ENCODE measurements at places on chromosomes 6 and 20.
A peak's percentile ranks its signal among the peaks of the same experiment; 100 is the strongest.

DNA sequence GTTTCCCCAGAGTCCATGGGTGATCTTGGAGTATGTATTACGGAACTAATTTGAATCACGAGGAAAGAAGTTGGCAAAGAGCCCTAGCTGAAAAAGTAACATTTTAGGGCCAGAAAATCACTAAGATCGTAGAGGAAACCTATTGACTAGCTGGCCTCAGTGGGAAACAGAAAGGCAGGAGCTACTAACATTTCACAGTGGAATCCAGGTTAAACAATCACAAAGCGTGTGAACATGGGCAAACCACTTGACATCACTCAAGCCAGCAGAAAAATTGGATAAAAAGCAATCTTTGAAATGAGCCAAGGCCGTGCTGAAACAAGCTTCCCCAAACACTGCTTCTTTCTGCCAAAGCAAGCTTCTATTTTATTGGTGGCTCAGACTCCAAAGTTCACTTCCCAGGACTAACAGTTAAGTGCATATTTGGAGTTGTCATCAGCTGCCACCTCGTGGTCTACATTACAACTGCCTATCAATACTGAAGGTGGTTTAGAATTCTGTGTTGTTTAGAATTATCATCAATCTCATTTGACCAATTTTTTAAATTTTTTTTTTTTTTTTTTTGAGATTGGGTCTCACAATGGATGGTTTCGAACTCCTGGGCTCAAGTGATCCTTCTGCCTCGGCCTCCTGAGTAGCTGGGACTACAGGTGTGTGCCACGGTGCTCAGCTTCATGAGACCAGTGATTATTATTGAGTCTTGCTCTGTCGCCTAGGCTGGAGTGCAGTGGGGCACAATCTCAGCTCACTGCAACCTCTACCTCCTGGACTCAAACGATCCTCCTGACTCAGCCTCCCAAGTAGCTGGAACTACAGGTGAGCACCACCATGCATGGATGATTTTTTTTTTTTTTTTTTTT, 10.6 kb downstream of the RPS10 start:
- H3K36me3 ChIP-seq = peaks cover 50% of the 10 kb centered on the region
- DNase-seq = peak; percentile 39
- no peak overlapping the region for H3K4me3 ChIP-seq
- H3K27me3 ChIP-seq = no peaks in the 10 kb centered on the region
- no peaks in the 10 kb centered on the region for H3K4me1 ChIP-seq
- no peak overlapping the region for H3K27ac ChIP-seq

DNA sequence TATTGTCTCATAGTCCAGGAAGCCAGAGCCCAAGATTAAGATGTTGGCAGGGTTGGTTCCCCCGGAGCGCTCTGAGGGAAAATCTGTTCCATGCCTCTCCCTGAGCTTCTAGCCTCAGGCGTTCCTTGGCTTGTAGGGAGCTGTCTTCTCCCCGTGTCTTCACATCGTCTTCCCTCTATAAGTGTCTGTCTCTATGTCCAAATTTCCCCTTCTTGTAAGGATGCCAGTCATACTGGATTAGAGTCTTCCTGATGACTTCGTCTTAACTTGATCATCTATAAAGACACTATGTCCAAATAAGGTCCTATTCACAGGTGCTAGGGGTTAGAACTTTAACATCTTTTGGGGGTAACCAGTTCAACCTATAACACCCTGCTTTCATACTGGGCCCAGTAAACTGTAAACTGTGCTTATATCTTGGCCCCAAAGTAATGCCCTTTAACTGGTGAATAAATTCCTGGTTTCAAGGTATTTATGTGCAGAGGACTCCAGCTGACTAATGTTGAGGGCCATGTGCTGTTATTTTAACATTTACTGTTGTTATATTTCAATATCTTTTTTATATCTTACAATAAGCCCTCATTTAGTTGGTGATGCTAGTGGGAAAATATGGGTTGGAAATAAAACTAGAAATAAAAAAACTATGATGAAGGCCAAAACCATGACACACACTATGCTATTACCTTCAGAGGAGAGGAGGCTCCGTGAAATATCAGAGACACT, 101.7 kb upstream of the IYD start:
- no peak for DNase-seq
- no peak overlapping the region for H3K4me3 ChIP-seq
- no peaks in the 10 kb centered on the region for H3K36me3 ChIP-seq
- no peak overlapping the region for H3K27ac ChIP-seq

DNA sequence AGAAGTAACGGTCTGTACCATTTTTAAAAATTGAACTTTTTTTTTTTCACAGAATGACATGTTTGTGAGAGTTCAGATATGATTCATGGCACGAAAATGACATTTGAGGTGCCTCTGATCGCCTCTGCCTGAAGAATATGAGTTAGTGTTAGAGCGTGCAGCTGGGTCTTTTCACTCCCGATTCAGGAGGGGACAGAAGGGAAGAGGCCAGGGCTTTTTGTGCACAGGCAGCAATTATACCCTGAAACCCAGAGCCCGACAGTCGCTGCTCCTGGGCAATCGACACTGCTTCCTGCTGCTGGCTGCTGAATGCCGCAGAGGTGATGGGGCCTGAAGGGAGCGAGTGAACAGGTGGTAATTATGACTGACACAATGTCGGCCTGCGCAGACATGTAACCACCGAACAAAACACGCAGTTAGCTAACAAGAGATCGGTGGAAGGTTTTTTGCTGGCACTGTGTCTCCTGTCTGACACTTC, 652.0 kb upstream of the NOX3 start:
- no peaks in the 10 kb centered on the region for H3K4me1 ChIP-seq
- H3K27me3 ChIP-seq = no peaks in the 10 kb centered on the region
- H3K27ac ChIP-seq = no peak overlapping the region
- H3K36me3 ChIP-seq = peaks cover 2% of the 10 kb centered on the region

- no peak overlapping the region for H3K27ac ChIP-seq
- H3K27me3 ChIP-seq = peaks cover 10% of the 10 kb centered on the region
- no peaks in the 10 kb centered on the region for H3K4me1 ChIP-seq
- no peak overlapping the region for H3K4me3 ChIP-seq
- H3K36me3 ChIP-seq = no peaks in the 10 kb centered on the region
Measured at GRCh38 chr6:107689951-107690642, 134.0 kb downstream of the SCML4 start.

- no peak overlapping the region for H3K4me3 ChIP-seq
- H3K27me3 ChIP-seq = peaks cover 5% of the 10 kb centered on the region
- no peaks in the 10 kb centered on the region for H3K36me3 ChIP-seq
- no peak for DNase-seq
- H3K27ac ChIP-seq = no peak overlapping the region
Measured at GRCh38 chr20:10282979-10283456, 64.4 kb downstream of the SNAP25 start.

Data from T-cell (primary cell).